Skin of body (tissue), 3 donors: ENCODE measurements at places on chromosomes 11 and 22. TPM values are rescaled to one million over a fixed set of nuclear protein-coding genes. Genes with fewer than 3 reads are reported as not detected.

Gene WNT7B
- 4.3 TPM for total RNA-seq

Gene BCO2
- 4.9 TPM for total RNA-seq

Gene KDM4F
- total RNA-seq = not detected

Gene BRSK2
- total RNA-seq = 0.59 TPM

Gene IGSF9B
- 2.0 TPM for total RNA-seq

Gene THOC5
- total RNA-seq = 25.4 TPM

Gene OLFML1
- 25.5 TPM for total RNA-seq
